ENCODE measurements at places on chromosomes 5 and 9.

GRCh38 chr5:28734396-28734795, 1696.0 kb upstream of the CDH9 start:
- no peak for DNase-seq

DNA sequence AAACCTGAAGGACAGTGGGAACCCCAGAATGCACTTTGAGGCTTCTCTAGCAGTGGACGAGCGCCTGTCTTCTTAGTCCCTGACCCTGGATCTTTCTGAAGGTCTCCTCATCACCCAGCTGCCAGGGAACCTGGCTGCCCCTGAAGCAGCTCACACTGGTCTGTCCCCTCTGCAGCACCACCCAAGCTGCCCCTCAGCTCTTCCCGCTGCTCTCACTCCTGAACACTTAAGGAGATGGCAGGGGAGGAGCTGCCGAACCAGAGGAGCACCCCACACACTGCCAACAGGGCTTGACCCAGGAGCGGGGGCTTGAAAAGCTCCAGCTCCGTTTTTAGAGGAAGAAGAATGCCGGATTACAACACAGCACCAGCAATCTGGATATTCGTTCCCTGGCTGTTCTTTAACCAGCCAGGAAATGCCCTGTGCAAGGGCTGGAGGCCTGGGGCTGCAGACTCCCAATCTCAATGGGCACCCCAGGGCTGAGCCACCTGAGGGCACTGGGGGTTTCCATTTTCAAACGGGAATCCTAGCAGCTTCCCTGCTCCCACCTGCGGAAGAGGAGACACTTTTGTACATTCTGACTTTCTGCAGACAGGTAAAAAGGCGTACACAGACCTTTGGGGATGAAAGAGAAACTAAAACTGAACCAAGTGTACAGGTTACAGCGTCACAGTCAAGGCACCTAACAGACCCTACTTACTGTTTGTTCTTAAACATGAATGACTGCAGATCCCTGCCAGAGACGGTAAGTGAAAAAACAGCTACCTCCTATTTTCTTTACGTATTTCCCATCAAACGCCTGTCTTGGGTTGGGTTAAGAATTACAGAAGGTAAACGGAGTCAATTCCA, 36.3 kb downstream of the GOLM1 start:
- DNase-seq, result no peak

- DNase-seq, result no peak
Measured at GRCh38 chr5:3905521-3905920, 309.9 kb downstream of the IRX1 start.

DNA sequence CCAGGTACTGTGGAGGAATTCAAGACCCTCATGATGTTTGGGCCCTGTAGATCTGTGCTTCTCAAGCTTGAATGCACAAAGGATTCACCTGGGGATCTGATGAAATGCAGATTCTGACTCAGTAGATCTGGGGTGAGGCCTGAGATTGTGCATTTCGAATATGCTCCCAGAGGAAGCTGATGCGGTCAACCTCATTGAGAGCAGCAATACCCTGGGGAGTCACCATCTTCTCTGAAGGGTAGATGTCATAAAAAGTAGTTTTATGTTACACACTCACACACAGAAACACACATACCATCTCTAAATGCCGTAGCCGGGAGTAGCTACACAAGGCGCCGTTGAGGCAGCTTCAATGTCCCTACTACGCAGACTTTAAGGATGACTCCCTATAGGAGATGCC, 55.8 kb upstream of the CPEB4 start:
- no peak for DNase-seq

- DNase-seq, result no peak
Measured at GRCh38 chr9:114614373-114614772, 3.3 kb downstream of the TMEM268 start.

DNA sequence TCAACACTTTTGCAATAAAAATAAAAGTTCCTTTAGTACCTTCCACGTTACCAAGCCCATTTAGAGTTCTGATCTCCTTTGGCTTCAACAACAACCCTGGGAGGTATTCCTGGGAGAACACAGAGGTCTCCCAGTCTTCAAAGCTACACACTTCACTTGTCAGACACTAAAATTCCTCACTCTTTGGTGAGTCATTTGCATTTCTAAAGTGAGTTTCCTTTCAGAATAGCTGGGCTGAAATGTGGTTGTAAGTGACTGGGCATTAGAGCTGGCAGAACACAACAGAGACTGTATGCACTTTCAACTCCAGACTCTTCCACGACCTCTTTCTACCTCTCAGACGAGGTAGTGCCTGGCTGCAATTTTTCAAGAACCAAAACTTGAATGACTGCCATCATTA, 11.5 kb upstream of the F2RL1 start:
- peak; percentile 90 for DNase-seq

GRCh38 chr5:17123010-17123409, 94.4 kb upstream of the BASP1 start:
- no peak for DNase-seq

- no peak for DNase-seq
Measured at GRCh38 chr5:54275361-54275760, 35.0 kb downstream of the ARL15 start.

- no peak for DNase-seq
Measured at GRCh38 chr9:32906213-32906612, 95.2 kb downstream of the APTX start.

- no peak for DNase-seq
Measured at GRCh38 chr5:141746395-141746794, 64.4 kb upstream of the ARAP3 start.

GRCh38 chr9:124776954-124777648, at the start of gene OLFML2A:
OLFML2A (plus strand) TSS chr9:124777133; CDS start chr9:124777271, 138 bp downstream.
- DNase-seq, result no peak

DNA sequence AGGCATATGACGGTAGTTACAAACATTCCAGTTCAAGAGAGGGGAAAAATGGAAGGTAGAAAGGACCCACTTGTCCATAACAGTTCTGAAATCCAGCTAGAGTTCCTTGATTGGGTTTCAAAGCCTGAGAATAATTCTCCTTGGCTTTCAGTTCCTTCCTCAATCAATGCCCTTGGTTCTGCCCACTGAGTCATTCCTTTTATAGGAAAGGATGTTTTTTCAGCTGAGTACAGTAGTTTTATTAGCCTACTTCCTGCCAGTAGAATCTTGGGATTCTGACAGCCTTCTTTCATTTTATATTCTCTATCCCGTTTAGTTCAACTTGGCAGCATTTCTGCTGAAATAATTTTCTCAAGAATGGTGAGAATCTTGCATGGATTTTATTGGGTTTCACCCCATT, 386.9 kb upstream of the SMC2 start:
- DNase-seq, result no peak

DNA sequence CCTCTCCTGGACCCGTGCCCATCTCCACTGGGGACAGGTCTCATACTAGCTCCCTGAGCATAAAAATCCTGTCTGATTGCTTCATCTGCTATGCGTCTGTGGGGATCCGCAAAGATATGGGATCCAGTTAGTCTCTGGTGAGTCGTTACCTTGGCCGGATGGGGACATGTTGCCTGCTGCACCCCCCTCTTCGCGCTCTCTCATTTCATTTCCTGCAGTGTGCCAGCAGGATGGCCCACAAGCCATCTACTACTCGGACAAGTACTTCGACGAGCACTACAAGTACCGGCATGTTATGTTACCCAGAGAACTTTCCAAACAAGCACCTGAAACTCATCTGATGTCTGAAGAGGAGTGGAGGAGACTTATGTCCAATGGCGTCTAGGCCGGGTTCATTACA, 17.0 kb upstream of the CEP78 start:
- DNase-seq, result no peak

GRCh38 chr5:32476891-32477290, 32.4 kb upstream of the ZFR start:
- no peak for DNase-seq

GRCh38 chr5:166068547-166069335, 2222.7 kb upstream of the WWC1 start:
- no peak for DNase-seq

GRCh38 chr9:121233906-121234831, 32.5 kb upstream of the RAB14 start:
- DNase-seq, result no peak

DNA sequence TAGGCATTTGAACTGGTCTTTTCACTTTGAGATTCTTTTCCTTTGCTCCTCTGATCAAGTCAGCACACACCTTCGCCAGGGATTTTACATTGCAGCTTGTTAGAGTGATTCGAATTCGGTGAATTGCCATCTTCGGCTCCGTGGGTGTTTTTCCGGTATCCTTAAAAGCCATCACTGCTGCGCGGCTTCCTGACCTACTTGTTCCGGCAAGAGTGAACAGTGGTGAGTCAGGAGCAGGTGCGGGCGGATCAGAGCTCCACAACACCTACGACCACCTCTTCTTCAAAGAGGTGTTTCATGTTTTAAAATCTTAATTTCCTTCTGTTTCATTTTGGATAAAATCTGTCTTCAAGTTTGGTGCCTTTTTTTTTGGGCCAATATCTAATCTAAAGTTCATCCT, 134.6 kb downstream of the TMC1 start:
- no peak for DNase-seq

DNA sequence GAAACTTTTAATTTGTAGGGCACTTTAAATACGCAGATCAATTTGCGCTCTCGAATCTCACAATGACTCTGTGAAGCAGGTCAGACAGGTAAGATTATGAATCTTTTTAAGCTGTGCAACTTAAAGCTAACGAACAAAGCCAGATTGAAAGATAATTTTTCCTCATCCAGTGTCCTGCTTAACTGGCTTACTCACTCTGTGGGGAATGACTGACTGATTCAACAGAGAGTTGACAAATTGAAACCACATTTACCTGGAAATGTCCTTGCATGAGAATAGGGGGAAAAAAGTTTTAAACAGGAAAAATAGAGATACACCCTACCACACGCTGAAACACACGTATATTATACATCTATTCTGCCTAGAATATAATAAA, 187.9 kb downstream of the MAN2A1 start:
- DNase-seq, result no peak

DNA sequence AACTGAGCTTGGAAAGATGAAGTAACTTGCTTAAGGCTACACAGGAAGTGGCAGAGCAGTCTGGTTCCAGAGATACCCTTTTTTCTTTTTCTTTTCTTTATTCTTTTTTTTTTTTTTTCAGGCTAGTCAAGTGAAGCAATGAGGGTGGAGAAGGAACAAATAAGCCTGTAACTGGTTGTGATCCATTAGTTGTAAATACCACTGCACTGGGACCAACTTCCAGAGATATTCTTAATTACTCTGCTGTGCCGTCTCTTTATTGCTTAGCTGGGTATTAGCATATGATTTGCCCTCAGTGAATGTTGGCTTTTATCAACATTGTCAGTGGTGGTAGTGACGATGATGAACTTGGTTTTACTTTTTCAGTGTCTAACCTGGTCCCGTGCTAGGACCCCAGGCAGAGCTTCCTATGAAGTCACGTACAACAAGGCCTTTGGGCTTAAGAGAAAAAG, 26.7 kb downstream of the LNPEP start:
- DNase-seq, result no peak

- DNase-seq, result no peak
Measured at GRCh38 chr5:86929123-86929766, 311.5 kb downstream of the COX7C start.

GRCh38 chr5:75050415-75050814, 1.9 kb downstream of the GCNT4 start:
- DNase-seq, result no peak

GRCh38 chr9:129437626-129438323, 183.1 kb downstream of the C9orf50 start:
- no peak for DNase-seq

- DNase-seq, result no peak
Measured at GRCh38 chr5:6837095-6837494, 123.9 kb downstream of the TENT4A start.

- DNase-seq, result no peak
Measured at GRCh38 chr5:144002876-144003275, 167.6 kb downstream of the YIPF5 start.

DNA sequence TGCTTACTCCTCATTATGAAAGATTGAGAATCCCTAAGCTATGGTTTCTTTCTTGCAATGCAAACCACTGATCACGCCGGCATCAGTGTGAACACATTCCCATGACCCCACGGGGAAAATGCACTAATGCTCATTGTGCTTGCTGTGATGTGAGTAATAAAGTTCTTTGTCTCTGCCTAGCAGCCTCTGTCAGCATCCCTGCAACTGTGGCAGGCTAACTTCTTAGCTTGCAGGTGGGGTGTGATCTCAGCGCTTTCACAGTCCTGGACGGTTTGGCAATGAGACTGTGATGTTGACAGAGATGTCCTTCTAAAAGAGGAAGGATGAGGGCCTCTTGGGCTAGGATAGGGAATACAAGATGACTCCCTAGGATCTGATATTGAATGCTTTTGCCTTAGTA, 1218.7 kb downstream of the EFNA5 start:
- DNase-seq, result no peak

DNA sequence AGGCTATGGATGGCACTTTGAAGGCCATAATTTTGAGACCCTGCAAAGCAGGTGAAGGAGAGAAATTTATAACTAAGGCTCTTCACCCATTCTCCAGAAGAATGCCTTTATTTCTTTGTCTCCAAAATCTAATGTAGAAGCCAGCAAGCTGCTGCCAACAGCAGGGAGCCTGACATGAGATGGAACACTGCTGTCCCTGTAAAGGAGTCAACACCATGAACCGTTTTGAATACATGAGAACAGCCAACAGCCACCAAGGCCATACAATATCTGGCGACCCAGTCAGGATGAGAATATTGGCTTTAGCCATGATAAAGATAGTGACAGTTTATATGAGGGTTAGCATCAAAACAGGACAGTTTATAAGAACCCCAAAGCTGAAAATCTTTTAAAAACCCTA, 121.2 kb upstream of the LIFR start:
- DNase-seq, result no peak

GRCh38 chr9:72703574-72703973, 182.2 kb downstream of the TMC1 start:
- no peak for DNase-seq

DNA sequence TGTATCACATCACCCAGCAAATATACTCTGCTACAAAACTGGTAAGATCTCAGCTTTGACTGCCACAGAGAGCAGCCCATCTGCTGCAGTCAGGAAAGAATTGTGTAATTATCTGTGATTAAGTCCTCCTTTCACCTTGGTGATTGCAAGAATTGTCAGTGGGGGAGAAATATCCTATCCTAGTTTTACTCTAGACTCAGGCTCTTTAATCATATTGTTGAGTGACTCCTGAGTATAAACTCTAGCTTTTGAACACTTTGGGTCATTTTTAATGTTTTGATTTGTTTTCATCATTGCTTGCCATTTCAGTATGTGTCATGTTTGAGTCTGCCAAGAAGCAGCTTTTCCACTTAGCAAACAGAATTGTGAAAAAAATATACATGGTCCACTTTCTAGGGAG, 32.1 kb downstream of the VCAN start:
- no peak for DNase-seq

DNA sequence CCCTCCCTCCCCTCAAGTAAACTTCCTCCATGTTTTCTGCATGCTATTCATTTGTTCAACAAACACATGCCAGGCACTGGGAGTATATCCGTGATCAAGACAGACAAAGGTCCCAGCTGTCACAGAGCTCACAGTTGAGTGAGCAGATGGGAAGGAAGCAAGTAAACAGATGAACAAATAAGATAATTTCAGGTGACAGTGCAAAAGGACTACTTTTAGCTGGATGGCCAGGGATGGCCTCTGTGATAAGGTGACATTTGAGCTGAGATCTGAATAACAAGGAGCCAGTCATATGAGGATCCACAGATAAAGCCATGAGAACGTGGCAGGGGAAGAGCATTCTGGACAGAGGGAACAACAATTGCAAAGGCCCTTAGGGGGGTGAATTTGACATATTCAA, 121.7 kb upstream of the RAD23B start:
- no peak for DNase-seq

All from kidney epithelial cell (primary cell).